ENCODE measurements at places on chromosomes 3 and 15.

GRCh38 chr3:18618723-18619122, 193.6 kb upstream of the SATB1 start:
- DNase-seq, result no peak

DNA sequence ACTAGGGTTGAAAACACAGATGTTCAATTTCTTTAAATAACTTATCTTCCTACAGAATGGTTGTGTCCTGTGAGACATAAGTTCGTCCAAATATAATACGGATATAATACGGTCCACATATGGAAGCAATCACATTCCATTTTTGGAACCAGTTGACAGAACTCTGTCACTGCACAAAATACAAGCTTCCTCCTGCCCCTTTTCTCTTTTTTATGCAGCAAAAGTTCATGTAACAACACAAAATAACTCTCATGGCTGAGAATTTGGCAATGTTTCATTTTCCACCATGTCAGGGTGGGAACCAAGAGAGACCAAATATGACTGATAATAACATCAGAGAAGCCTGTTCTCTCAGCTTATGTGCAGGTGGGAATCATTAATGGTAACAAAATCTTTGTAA, 158.1 kb upstream of the ZNF385D start:
- no peak for DNase-seq

DNA sequence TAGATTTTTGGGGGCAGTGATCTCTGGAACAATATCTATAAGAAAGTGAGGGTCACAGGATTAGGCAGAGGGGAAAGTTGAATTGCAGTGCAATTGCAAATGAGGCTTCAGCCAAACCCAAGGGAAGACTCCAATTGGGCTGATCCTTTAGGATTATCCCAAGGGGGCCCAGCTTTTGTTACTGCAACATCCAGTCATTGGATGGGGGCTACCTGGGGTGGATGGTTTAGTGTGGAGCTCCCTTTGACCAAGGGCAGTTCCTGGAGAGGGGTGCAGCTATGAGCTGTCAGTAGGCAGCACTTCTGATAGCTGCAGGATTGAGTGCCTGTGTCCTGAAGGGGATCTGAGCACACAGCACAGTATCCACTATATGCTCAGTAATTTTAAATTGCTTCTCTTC, 355.2 kb upstream of the AZI2 start:
- no peak for DNase-seq

GRCh38 chr15:89815769-89816168, 1.1 kb upstream of the ANPEP start:
- DNase-seq, result no peak

DNA sequence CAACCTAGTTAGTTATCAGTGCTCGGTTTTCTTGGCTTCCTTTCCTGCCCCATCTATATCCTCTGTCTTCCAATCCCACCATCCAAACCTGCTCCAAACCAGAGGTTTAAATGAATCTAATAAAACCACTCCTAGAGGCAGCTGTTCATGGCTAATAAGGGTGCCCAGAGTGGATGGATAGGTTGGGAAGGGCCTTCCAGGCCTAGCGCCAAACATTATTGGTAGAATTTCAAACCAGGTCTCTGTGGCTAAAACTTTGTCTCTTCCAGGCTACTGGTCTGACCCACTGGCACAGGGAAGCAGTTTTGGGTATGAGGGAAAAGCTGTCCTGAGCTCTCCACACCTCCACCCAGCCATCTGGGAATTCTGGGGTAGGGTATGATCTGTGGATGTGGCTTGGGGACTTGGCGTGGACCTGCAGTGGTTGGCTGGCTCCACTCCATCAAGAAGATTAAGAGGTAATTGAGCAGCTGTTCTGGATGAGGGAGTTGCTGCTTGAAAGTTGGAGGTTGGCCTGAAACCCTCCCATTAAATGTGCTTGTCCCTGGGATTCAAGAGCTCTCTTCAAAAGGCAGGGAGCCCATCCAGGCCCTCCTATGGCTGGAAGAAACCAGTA, 29.3 kb upstream of the INSYN1 start:
- no peak for DNase-seq

- no peak for DNase-seq
Measured at GRCh38 chr15:86138798-86139197, 59.1 kb downstream of the AGBL1 start.

GRCh38 chr15:95972041-95972553, 358.4 kb upstream of the NR2F2 start:
- no peak for DNase-seq

GRCh38 chr3:31180274-31180673, 285.8 kb upstream of the GADL1 start:
- no peak for DNase-seq

DNA sequence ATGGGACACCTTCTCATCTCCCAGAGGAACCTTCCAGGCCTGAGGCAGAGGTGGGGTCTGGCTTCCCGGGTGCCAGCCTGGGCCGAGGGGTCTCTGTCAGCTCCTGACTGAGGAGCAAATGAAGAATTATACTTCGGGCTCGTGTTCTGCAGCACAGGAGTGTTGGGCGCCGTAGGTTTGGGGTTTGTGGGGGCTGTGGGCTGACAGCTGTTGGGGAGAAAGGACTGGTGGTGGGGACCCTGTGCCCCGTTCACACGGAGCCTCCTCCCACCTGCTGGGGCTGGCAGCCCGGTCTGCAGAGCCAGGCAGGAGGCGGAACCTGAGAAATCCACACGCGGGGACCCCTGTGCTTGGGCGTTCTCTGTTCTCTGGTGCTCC, 59.7 kb downstream of the ADAMTS7 start:
- no peak for DNase-seq

DNA sequence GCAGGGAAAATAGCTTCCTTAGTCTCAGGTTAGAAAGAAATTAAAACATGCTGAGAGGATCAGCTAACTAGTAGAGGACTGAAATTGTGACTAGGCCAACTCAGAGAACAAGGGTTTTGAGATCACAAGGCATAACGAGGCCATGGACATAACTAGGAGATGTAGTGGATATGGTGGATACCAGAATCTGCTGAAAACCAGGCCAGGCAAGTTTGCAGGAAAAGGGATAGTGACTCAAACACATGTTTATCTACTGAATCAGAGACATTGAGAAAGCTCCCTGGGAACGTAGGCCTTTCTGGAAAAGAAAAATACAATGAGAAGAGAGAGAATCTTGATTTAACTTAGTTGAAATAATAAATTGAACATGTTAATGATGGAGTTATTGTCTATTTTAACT, 326.5 kb upstream of the GBE1 start:
- DNase-seq, result peak; percentile 79

DNA sequence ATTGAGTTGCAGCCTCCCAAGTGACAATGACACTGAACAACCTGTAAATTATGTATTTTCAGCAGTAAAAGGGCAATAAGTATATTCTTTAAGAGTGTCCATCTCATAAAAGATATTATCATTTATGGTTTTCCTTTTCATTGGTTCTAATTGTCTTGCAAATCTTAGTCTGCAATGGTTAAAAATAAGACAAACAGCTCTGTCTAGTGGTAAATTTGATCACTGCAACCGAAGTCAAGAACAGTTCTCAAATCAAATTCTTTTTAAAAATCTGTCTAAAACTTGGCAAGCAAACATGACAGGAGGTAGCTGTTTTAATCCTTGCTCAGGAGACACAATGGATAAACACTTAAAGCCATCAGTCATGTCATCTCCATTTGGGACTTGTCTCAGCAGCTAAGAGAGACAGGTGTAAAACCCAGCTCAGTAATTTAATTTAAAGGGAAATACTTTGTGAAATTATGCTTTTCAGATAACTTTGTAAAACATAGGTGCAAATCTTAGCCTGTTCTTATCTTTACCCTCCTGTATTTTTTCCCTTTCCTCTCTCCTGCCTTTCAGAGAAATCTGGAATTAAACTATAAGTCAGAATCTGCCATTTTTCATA, 150.3 kb upstream of the ARHGEF26 start:
- no peak for DNase-seq

DNA sequence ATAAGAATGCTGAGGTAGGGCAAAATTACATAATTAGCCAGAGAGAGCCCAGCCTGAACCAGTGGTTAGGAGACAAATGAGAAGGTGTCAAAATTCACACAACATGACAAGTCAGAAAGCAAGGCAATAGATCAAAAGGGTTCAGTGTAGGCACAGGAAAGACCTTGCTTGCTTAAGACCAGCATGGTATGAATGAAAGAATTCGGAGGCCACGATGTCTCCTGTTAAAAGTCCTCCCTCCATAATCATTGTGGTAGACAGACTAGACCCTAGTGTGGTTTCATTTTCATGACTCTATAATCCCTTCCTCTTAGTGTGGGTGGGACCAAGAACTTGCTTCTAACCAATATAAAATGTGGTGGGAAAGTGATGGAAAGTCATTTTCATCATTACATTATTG, 98.7 kb upstream of the ANKRD28 start:
- no peak for DNase-seq

- peak; percentile 94 for DNase-seq
Measured at GRCh38 chr3:23567917-23568316, 237.8 kb upstream of the UBE2E1 start.

GRCh38 chr3:172341482-172342059, 106.7 kb downstream of the GHSR start:
- no peak for DNase-seq
